ENCODE measurements at places on chromosomes 2 and 18. TPM values are rescaled to one million over a fixed set of nuclear protein-coding genes. Genes with fewer than 3 reads are reported as not detected.

GRCh38 chr2:55155764-55156281 is 76.3 kb downstream of the CLHC1 start:
- no peak for DNase-seq

- no peak for DNase-seq
Observed at GRCh38 chr2:108637304-108637669, 82.0 kb upstream of the RANBP2 start.

DNA sequence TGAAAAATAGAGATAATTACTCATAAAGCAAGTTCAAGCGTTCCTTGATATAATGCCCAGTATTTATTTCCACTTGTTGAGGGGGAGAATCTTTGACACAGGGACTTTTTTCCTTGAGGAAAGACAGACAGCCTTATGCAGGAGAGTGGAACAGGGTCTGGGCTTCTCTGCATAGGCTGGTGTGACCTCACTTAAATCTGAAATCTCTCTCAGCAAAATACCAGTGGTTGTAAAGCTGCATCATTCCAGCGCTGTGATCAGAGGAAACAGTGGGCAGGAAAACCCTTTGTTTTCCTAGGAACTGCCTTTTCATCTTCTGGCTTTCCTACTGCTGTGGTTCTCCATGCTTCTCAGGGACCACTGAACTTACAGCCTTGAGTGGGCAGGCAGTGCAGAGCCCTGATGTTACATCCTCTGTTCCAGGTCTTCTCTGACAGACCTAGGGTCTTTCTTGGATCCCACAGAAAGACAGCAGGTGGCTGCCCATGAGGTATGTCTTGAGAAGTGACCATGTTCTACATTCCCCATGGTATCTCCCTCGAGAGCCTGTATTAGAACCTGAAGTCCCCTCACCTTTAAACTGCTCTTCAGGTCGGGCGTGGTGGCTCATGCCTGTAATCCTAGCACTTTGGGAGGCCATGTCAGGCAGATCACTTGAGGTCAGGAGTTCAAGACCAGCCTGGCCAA is 17.6 kb upstream of the MAP4K4 start:
- DNase-seq = no peak

- DNase-seq = no peak
Observed at GRCh38 chr2:222761888-222762287, 90.4 kb downstream of the MOGAT1 start.

- DNase-seq = no peak
Observed at GRCh38 chr2:143246815-143247744, 117.9 kb downstream of the ARHGAP15 start.

DNA sequence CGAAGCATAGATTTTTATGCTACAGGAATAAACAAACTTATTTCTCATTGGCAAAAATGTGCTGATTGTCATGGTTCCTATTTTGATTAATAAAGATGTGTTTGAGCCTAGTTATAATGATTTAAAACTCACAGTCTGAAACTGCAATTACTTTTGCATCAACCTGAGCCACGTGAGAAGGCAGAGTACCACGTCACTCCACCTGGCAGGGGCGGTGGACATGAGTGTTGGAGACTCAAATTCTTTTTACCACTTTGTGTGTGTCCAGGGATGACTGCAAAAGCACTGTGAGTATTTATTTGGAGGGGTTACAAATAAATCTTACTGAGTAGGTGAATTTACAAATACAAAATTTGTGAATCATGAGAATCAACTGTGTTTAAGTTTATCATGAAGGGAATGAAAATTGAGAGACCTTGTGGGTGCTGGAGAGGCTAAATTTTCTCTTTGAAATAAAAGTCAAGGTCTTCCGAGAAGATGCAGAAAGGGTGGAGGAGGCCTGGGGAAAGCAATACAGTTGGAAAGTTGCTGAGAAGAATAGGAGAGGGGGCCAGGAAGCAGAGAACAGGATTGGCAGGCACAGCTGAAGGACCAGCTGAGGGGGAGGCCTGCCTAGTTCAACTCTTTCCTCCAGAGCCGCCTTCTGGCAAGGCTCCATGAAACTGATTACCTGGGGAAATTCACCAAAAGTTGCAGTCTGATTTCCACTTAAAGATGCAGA is 316.4 kb downstream of the MYCN start:
- no peak for DNase-seq

- DNase-seq = no peak
Observed at GRCh38 chr2:129884221-129884786, 95.2 kb upstream of the RAB6C start.

Gene ASIC4
- total RNA-seq = 0.12 TPM

Gene SRD5A2
- total RNA-seq = not detected

- DNase-seq = no peak
Observed at GRCh38 chr2:22536133-22536532, 848.8 kb upstream of the KLHL29 start.

- no peak for DNase-seq
Observed at GRCh38 chr2:225429717-225430116, 30.2 kb downstream of the NYAP2 start.

DNA sequence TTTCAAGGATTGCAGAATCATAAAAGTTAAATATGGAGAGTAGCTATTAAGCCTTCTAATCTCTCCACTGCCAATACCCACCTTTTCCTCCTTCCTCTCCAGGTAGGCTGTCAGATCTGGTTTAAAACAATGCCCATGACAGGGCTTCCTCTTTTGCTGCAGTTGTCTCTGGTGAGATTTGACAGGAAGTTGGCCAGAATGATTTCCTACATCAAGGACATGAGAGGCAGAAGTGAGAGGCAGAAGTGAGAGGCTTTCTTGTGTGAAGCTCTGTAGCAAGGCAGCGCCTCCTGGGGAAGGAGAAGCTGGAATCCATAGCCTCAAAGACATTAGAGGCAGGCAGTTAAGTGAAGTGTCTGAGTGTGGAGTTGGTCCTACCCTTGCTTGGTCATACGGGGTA is 385.7 kb downstream of the HRH4 start:
- DNase-seq = no peak

Gene TBC1D8
- total RNA-seq = 0.29 TPM

GRCh38 chr2:234110219-234110618 is 59.7 kb downstream of the SPP2 start:
- DNase-seq = no peak

GRCh38 chr2:30932870-30933269 is 125.6 kb upstream of the CAPN13 start:
- peak; percentile 53 for DNase-seq

DNA sequence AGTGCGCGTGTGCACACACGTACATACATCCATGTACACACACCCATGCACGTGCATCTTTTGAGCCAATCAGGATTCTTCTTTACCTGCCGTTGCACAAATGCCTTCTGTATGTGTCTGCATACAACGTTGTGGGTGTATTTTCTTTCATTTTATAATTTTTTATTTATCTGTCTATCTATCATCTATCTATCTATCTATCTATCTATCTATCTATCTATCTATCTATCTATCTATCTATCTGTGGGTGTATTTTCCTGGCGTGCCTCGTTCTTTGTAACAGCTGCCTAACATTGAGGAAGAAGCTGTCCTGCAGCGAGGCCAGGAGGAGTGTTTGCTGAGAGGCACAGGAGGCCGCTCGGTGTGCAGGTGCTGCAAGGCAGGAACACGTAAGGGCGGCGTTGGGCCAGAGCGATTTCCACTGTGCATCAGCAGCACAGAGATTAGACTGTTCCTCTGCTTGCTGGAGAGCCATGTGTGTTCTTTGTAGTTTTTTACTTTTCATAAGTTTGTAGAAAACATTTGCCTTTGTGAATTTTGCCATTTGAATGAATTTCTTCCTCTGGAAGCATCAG is 84.4 kb downstream of the DGKD start:
- peak; percentile 22 for DNase-seq

Gene STARD6
- not detected for total RNA-seq

GRCh38 chr2:118250001-118250400 is 161.7 kb downstream of the INSIG2 start:
- DNase-seq = no peak

DNA sequence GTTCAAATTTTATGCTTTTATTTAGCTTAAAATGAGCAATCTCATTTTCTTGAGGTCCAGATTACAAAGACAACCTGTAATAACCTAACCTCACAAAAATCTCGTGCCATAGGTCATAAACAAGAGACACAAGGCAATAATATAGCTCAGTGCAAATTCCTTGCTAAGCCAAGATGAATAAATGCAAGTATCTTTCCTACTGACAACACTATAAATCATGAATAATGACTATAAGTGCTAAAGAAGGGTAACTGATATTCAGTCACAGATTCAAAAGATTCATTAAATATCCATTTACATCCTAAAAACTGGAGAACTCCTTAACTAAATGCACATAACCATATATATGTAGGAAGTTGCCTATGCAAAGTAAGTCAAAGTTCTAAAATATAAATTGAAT is 1641.6 kb downstream of the LRP1B start:
- DNase-seq = no peak

Gene GNAL
- 1.2 TPM for total RNA-seq

DNA sequence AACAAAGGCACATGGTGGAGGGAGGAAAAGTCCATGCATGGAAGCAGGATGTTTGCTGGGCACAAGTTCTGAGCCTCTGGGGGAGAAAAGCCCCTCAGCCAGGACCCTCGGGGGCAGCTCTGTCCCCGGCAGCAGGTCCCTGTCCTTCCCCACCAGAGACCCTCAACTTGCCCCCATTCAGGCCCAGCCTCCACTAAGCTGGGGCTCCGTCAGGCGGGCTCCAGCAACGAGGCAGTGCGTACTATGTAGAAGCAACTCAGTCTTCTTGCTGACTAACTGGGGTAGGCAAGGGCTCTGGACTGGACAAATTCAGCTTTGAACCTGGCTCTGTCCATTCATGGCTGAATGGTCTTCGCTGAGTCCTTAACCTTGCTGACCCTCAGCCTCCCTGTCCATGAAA is 23.0 kb downstream of the CFAP65 start:
- DNase-seq = no peak

DNA sequence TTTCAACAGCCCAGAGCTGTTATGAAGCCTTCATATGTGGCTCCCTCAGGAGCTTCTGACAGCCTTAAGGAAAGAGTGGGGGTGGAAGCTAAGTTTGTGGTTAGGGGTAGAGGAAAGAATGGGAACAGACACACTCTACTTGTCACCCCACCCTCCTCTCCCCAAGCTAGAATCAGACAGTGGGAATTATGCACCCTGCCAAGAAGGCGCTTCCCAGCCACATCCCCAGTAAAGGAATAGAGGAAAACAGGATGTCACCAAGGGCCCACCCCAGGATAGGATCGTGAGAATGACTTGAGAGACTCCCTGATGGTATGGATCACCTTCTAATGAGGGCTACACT is 32.4 kb upstream of the EML4 start:
- no peak for DNase-seq

Gene MFSD2B
- total RNA-seq = 0.75 TPM

DNA sequence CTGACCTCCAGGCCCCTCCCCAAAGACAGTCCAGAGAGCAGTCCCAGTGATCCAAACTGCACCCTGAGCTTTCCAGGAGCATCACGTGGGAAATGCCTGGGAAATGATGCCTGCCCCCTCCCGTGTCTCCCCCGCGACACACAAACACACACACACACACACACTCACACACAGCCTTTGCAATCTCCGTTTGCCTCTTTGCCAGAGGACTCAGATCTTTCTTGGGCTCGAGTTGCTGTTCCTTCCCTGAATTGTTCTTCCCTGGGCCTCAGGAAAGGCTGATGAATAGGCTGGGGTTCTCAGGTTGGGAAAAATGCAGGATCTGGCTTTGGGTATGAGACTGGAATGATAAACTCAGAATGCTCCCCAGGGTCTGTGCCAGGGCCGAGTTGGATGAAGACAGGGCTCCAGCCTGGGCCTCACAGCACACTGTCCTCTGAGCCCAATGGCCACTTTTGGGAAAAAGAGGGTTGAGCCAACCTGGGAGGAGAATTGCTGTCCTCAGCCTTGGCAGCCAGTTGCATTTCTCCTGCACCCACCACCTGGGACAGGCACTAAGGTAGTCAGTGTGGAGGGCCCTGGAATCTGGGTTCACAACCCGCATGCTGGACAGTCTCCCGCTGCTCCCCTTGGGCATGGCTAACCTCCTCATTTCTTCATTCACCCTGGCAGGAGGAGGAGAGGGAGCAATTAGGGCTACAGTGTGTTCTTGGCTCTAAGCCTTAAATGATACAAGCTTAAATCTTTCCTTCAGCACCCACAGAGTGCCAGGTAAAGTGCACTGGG is 43.9 kb upstream of the ATP6V1B1 start:
- DNase-seq = no peak

- DNase-seq = no peak
Observed at GRCh38 chr2:61970807-61971556, 65.5 kb downstream of the COMMD1 start.

- DNase-seq = no peak
Observed at GRCh38 chr2:3043726-3044125, 333.9 kb downstream of the EIPR1 start.

Gene G6PC2
- not detected for total RNA-seq

Data from natural killer cell treated with Interleukin-12 subunit alpha and Interleukin-12 subunit beta and Interleukin-15 and Interleukin-18, amount 100 ng/mL, for 72 hours (primary cell).